ENCODE measurements at places on chromosomes 13 and 19.
A peak's percentile ranks its signal among the peaks of the same experiment; 100 is the strongest.

GRCh38 chr13:41820581-41821237, 140.2 kb downstream of the VWA8 start:
- no peak for DNase-seq

- DNase-seq = no peak
Observed at GRCh38 chr19:49878744-49879070, 1.2 kb downstream of the TBC1D17 start.

GRCh38 chr13:23592596-23592995, 22.4 kb downstream of the TNFRSF19 start:
- no peak for DNase-seq

DNA sequence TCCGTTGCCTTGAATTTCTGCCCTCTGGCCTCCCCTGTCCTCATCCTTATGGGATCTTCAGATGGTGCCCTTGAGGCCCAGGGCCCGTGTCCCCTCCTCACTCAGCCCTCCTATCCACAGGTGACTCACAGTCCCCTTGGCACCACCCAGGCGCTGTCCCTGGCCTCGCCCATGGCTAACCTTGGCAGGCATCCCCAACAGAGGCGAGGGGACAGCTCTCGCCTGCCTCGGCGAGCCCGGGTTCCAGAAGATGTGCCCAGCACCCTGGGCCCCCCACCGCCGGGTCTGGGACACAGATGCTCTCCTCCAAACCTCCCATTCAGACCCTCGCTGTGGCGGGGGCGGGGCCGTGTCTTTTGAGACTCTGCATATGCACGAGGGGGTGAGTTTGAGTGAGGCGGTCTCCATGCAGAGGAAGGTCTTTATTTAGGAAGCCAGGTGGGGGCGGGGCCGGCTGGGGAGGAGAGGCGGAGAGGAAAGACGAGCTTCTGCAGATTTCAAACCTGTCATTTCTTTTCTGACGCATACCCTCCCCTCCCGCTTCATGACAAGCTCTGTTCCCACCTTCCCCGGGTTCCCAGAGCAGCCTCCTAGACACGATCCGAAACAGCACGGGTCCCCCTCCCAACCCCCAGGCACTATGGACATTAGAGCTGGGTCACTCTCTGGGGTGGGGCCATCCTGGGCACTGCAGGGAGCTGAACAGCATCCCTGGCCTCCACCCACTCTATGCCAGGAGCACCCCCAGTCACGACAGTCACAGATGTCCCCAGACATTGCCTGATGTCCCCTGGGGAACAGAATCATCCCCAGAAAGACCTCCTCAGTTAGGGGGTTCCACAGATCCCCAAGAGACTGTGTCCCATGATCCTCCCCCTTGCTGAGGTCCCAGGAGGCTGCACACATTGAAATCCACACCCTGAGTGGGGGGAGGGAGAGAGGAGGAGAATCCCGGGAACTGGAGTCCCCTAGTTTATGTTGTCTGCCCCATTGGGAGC, 48.5 kb downstream of the GNG7 start:
- no peak for DNase-seq

- no peak for DNase-seq
Observed at GRCh38 chr13:41492432-41493260, 35.3 kb downstream of the RGCC start.

GRCh38 chr19:18309525-18310064, 13.3 kb downstream of the LSM4 start:
- DNase-seq = no peak

- no peak for DNase-seq
Observed at GRCh38 chr13:99740251-99740979, 231.2 kb downstream of the ZIC5 start.

GRCh38 chr13:52446265-52446664, 4.2 kb downstream of the VPS36 start:
- no peak for DNase-seq

GRCh38 chr13:80097561-80097960, 243.4 kb downstream of the SPRY2 start:
- no peak for DNase-seq

GRCh38 chr13:27827646-27828045, 35.4 kb downstream of the GSX1 start:
- no peak for DNase-seq

- DNase-seq = no peak
Observed at GRCh38 chr19:39823686-39824085, 10.3 kb downstream of the DYRK1B start.

- DNase-seq = no peak
Observed at GRCh38 chr13:112802802-112803195, 113.0 kb downstream of the ATP11A start.

DNA sequence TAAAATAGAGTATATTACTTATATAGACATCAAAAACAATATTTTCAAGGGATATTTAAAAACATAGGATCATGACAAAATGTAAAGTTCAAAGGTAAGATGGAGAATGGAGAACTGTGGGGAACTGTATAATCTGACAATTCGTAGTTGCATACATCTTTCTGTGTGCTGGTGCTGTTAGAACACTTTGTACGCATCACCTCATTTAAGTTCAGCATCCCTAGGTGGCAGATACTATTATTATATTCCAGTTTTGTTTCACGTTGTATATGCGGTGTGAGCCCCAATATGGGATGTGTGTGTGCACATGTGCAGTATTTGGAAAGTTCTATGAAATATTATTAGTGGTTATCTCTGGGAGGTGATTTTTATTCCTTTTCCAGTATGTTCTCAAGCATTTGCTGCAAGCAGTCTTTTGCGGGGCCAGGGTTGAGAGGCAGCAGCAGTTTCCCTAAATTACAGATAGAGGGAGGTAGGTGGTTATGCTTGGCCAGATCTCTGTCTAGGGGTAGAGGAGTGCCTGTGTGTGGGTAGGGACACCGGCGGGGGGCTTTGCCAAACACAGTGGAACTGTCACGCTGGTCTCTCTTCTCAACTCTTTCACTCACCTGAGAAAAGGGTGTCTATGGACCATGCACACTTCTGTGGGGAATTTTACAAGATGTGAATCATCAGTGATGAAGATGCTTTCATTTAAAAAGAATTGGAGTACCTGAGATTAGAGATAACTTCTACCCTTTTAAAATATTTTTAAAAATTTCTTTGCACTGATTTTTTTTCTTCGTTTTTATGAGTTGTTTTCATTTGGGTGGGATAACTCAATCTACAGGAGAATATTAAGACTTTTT, 55.6 kb upstream of the ALOX5AP start:
- DNase-seq = no peak

DNA sequence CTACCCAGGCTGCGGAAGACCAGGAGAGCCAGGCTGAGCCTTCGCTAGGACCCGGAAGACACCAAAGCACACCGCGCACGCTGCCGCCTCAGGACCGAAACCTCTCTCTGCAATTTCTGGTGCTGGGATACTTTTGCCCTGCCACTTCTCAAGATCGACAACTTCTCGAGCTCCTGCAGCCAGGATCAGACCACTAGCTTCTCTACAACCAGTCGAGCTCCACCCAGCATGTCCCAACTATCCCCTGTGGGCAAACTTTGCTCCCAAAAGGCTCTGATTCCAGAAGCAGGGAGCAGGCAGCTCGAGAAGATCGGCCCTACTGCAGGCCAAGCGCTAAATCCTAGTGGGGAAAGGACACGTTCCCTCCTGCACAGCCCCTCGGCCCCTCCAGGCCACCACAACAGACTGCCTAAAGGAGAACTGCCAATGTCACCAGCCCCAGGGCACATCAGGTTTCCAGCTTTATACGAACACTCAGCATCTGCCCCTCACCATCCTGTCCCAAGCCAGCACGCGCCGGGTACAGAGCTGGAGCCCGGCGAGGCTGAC, 979 bp downstream of the AKAP8 start:
- DNase-seq = peak; percentile 40

GRCh38 chr19:50776131-50776530, 5.9 kb downstream of the GPR32 start:
- DNase-seq = no peak

DNA sequence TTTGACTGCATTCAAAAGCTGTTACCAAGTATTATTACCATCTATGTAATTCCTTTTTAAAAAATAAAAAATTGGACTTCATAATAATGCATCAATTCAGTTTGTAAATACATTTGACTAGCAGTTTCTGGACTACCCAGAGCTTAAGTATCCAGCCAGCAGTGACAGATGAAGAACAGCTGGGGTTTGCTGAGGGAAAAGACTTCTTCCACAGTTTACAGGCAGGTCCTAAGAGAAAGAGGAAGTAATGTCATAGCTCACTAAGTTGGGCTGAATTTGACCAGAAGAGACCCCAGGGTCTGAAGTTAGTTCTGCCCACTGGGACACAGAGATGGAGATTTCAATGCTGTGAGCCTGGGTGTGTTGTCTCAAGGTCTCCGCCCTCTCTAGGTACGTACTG, 96.4 kb downstream of the MBNL2 start:
- DNase-seq = no peak

DNA sequence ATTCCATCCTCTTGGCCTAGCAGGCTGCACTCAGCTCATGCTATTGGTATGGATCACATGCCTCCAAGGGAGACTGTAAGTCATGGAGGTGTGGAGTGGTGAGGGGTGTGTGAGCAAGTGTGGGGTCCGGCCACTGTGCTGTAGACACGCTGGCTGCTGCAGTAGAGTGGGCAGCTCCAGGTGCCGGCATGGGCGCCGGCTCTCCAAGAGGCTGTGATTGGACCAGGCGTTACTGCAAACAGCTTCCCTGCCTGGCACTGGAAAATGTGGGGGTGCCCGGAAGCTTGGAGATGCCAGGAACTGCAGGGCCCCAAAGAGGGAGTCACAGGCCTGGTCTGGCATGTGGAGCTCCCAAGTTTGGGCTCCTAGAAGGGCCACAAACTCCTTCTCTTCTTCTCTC, 245.7 kb downstream of the GPC6 start:
- no peak for DNase-seq

DNA sequence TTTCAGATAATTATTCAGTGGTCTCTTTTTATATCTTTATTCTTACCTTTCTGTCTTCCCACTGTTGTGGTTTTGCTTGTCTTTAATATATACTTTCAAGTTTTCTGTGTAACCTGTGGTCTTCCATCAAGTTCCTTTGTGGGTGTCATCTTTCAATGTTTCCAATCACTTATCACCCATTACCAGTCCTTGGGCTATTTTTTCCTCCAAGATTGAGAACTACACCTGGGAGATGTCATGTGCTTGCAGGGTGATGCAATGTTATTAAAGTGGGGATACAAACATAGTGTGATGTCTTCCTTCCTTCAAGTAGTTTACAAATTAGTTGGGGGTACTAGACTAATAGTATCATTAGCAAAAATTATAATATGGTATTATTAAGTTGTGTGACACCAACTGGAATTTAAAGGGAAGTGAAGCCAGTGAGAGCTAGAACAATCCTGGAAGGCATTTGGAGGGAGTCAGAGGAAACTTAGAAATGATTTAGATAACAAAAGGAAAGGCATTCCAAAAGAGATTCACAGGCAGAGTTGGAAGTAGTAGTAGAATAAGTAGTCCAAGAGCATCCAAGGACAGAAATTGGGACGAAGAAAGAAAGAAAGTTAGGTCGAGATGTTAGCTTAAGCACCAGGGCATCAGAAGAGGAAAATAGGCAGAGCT, 3.4 kb downstream of the FNDC3A start:
- DNase-seq = no peak

DNA sequence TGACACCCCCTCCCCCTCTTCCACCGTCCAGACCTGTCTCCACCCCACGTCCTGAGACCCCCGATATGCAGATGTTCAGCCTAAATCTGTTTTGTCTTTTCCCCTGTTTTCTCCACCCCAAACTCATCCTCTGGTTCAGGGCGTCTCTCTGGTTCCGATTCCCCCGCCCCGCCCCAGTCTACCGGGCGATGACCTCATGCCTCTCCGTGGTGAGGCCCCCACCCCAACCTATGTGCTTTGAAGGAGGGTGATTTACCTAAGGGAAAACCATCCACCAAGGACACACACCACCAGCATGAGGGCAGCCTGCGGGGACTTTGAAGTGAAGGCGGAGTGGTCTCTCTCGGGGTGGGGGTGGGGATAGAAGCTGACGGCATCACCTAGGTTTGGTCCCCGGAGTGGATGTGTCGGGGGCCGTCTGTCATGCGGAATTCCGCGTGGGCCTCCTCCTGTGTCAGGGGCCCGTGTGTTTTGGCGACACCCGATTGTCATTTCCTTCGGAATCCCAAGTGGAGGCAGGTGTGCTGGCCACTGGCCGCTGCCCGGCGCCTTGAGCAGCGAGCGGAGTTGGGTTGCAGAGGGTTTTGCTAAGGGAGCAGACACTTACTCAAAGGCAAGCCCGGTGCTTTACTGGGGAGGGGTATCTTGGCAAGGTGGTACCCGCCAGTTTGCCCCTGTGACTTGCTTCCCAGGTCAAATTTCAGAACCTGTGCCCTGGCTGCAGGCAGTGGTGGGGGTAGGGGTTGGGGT, 1.4 kb downstream of the FZR1 start:
- DNase-seq = no peak

- no peak for DNase-seq
Observed at GRCh38 chr19:57078802-57079201, 41.0 kb upstream of the USP29 start.

- no peak for DNase-seq
Observed at GRCh38 chr13:30196025-30196424, 111.3 kb downstream of the KATNAL1 start.

All from stimulated activated CD8-positive, alpha-beta memory T cell treated with anti-CD3 and anti-CD28 coated beads, Interleukin-2, amount 100 ng/mL, for 48 hours (primary cell).